ENCODE measurements at places on chromosomes 13 and 19. TPM values are rescaled to one million over a fixed set of nuclear protein-coding genes. Genes with fewer than 3 reads are reported as not detected.

GRCh38 chr19:45613926-45614725, 12.1 kb upstream of the GPR4 start:
- 0 out of 2 replicates have a peak overlapping the region, but pooled peaks have one; percentile 34 for H3K27ac ChIP-seq
- no peak overlapping the region for H3K4me3 ChIP-seq
- H3K36me3 ChIP-seq = no peaks in the 10 kb centered on the region
- H3K4me1 ChIP-seq = peaks cover 5% of the 10 kb centered on the region

- H3K4me1 ChIP-seq = no peaks in the 10 kb centered on the region
- H3K27ac ChIP-seq = no peak overlapping the region
- no peaks in the 10 kb centered on the region for H3K27me3 ChIP-seq
Observed at GRCh38 chr13:106917024-106917571, 349.2 kb upstream of the ARGLU1 start.

- no peak overlapping the region for H3K27ac ChIP-seq
- no peak overlapping the region for H3K4me3 ChIP-seq
- H3K27me3 ChIP-seq = no peaks in the 10 kb centered on the region
- H3K4me1 ChIP-seq = peaks cover 9% of the 10 kb centered on the region
- H3K36me3 ChIP-seq = no peaks in the 10 kb centered on the region
Observed at GRCh38 chr19:34505321-34506025, 23.9 kb downstream of the WTIP start.

- H3K4me1 ChIP-seq = no peaks in the 10 kb centered on the region
- no peak overlapping the region for H3K4me3 ChIP-seq
- H3K27me3 ChIP-seq = no peaks in the 10 kb centered on the region
- H3K27ac ChIP-seq = no peak overlapping the region
- DNase-seq = no peak
- no peaks in the 10 kb centered on the region for H3K36me3 ChIP-seq
Observed at GRCh38 chr13:109816112-109816807, 29.9 kb upstream of the IRS2 start.

DNA sequence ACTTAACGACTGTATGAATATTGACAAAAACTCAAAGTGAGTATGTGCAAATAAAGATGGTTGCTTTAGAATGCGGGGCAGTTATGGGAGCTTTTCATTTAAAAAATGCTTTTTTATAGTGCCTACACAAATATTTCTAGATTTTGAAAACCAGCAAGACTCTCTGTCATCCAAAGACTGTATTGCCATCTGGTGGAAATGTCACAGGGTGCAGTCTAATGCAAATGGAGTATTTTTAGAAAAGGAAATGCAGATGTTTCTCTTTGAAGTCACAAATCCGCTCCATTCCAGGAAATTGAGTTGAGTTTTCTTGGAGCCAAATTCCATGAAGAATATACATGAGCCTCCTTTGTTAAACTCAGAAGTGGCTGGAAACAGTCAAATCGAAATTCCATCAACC, 2.3 kb upstream of the C1QTNF9B start:
- H3K27me3 ChIP-seq = peaks cover 5% of the 10 kb centered on the region
- H3K4me3 ChIP-seq = no peak overlapping the region
- no peak overlapping the region for H3K27ac ChIP-seq
- H3K4me1 ChIP-seq = no peaks in the 10 kb centered on the region

- H3K27ac ChIP-seq = peak within 1 kb of the TSS; percentile 65
- H3K36me3 ChIP-seq = no peaks in the 10 kb centered on the region
- peak within 1 kb of the TSS; percentile 41 for H3K4me3 ChIP-seq
- peaks cover 3% of the 10 kb centered on the region for H3K4me1 ChIP-seq
Observed at GRCh38 chr19:45498411-45499195, at the start of gene PPM1N. Gene PPM1N (plus strand): TSS chr19:45498443. CDS start chr19:45498473, 30 bp downstream.

- DNase-seq = no peak
- H3K27me3 ChIP-seq = no peaks in the 10 kb centered on the region
- no peaks in the 10 kb centered on the region for H3K4me1 ChIP-seq
Observed at GRCh38 chr19:31906111-31906871, 439.1 kb upstream of the ZNF507 start.

DNA sequence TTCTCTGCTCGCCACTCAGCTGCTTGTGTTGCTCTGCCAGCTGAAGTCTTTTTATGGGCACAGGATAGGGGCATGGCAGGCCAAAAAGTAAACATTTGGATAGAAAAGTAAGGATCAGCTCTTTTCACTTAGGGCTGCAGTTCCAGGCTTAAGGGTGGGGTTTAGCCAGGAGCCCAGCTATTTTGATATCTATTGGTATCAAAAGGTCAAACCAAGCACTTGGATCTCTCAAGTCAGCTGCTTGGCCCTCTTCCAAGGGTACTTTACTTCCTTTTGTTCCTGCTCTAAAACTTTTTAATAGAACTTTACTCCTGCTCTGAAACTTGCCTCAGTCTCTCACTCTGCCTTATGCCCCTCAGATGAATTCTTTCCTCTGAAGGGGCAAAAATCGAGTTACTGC, 55.7 kb upstream of the ABCC4 start:
- DNase-seq = no peak
- H3K27me3 ChIP-seq = no peaks in the 10 kb centered on the region
- 0 out of 2 replicates have a peak, but pooled peaks cover 4% of the 10 kb centered on the region for H3K4me1 ChIP-seq
- H3K4me3 ChIP-seq = no peak overlapping the region
- H3K36me3 ChIP-seq = no peaks in the 10 kb centered on the region

GRCh38 chr13:112905619-112905989, 63.4 kb upstream of the MCF2L start:
- H3K4me3 ChIP-seq = no peak overlapping the region
- no peak for DNase-seq
- no peaks in the 10 kb centered on the region for H3K4me1 ChIP-seq

DNA sequence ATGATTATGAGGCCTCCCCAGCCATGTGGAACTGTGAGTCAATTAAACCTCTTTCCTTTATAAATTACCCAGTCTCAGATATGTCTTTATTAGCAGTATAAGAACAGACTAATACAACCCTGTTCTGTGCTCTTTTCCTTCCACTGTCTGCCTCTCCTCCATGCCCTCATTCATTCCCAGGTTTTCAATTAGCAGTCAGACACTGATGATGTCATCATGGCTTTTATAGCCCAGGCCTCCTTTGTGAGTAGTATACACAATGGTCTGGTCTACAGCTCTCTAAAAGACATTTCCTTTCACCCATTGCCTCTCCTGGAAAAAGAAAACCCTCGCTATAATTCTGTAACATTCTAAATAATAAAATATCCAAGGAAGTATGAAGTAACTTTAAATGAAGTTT, 25.5 kb downstream of the FGF14 start:
- no peaks in the 10 kb centered on the region for H3K4me1 ChIP-seq
- H3K27ac ChIP-seq = no peak overlapping the region
- no peak overlapping the region for H3K4me3 ChIP-seq
- H3K27me3 ChIP-seq = no peaks in the 10 kb centered on the region

GRCh38 chr13:41541142-41541938, 84.0 kb downstream of the RGCC start:
- no peak overlapping the region for H3K27ac ChIP-seq
- no peaks in the 10 kb centered on the region for H3K36me3 ChIP-seq
- no peaks in the 10 kb centered on the region for H3K27me3 ChIP-seq
- no peaks in the 10 kb centered on the region for H3K4me1 ChIP-seq
- DNase-seq = no peak

DNA sequence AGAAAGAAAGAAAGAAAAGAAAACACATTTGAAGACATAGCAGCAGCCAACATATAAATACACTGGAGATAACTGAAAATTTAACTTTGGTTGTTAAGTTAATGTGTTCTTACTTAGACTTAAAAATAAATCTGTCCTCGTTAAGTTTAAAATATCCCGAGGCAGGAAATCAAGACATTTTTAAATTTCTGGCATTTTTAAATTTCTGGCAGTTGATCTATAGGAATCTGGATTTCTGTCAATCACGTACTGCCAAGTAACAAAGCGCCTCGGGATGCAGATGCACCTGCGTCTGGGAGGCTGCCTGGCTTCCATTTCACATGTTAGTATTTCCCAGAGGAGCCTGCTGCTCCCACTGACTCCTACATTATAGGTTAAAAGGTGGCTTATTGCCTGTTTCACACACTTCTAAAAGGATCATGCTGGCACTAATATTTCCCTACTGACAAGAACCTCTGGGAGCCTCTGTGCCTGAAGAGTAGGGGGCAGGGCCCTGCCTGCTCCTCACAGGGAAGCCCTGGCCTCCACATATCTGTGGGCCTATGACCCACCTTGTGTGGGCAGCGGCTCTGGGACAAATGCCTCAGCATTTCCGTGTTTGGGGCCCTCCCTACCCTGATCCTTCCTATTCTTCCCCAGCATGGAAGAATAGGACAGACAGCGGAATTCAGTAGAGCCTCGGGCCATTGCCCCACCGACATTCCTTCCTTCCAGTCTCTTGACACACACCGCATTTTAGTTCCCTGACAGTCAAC, 62.8 kb upstream of the ATP12A start:
- no peaks in the 10 kb centered on the region for H3K4me1 ChIP-seq
- no peak overlapping the region for H3K4me3 ChIP-seq
- no peaks in the 10 kb centered on the region for H3K36me3 ChIP-seq
- no peak overlapping the region for H3K27ac ChIP-seq
- no peak for DNase-seq
- H3K27me3 ChIP-seq = no peaks in the 10 kb centered on the region

GRCh38 chr13:33213797-33214196, 71.8 kb downstream of the STARD13 start:
- H3K4me1 ChIP-seq = no peaks in the 10 kb centered on the region
- H3K27ac ChIP-seq = no peak overlapping the region
- no peak for DNase-seq
- H3K36me3 ChIP-seq = no peaks in the 10 kb centered on the region

GRCh38 chr13:101917833-101918661, 465.6 kb downstream of the ITGBL1 start:
- H3K27me3 ChIP-seq = peaks cover 10% of the 10 kb centered on the region
- no peaks in the 10 kb centered on the region for H3K36me3 ChIP-seq
- no peaks in the 10 kb centered on the region for H3K4me1 ChIP-seq
- no peak for DNase-seq

- H3K4me3 ChIP-seq = no peak overlapping the region
- no peaks in the 10 kb centered on the region for H3K27me3 ChIP-seq
- H3K36me3 ChIP-seq = no peaks in the 10 kb centered on the region
- no peaks in the 10 kb centered on the region for H3K4me1 ChIP-seq
- DNase-seq = no peak
Observed at GRCh38 chr13:108278466-108278865, 8.9 kb downstream of the TNFSF13B start.

DNA sequence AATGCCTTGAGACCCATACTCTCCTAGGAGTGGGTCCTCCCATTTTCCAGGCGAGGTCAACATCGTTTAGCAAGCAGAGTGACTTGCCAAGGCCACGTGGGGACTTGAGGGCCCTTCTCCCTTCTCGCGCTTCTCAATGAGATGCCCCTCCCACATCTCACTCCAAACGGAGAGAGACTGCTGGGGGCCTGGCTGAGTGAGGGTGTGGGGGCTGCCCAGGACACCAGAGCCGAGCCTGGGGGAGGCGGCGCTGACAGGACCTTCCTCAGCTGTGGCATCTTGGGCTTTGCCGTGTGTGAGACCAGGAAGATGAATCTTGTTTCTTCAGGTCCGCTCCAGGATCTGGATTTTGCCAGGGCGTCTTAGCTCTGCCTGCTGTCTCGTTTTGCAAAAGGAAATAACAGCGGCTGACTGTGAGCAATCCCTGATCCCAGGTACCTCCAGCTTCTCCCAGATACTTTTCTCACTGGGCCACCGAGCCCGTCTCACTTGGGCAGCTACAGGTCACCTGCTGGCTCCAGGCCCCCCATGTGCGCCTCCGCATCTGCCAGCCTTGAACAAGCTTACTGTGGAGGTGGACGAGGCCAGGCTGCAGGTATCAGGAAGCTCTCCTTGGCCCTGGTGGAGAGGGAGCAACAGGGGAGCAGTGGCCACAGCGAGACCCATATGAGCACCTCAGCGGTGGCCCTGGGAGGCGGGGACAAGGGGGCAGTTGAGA, 6.0 kb downstream of the COX6B2 start:
- no peak for DNase-seq
- H3K4me1 ChIP-seq = peaks cover 16% of the 10 kb centered on the region
- no peak overlapping the region for H3K4me3 ChIP-seq
- H3K27ac ChIP-seq = no peak overlapping the region
- no peaks in the 10 kb centered on the region for H3K36me3 ChIP-seq
- H3K27me3 ChIP-seq = no peaks in the 10 kb centered on the region

GRCh38 chr19:17406046-17406886, 836 bp upstream of the BST2 start:
- no peak for DNase-seq
- peak overlapping the region; percentile 77 for H3K27ac ChIP-seq
- no peaks in the 10 kb centered on the region for H3K27me3 ChIP-seq

- no peaks in the 10 kb centered on the region for H3K36me3 ChIP-seq
- no peak overlapping the region for H3K4me3 ChIP-seq
- H3K27ac ChIP-seq = no peak overlapping the region
- DNase-seq = no peak
- H3K4me1 ChIP-seq = no peaks in the 10 kb centered on the region
- H3K27me3 ChIP-seq = peaks cover 9% of the 10 kb centered on the region
Observed at GRCh38 chr19:51644636-51645271, 1.9 kb downstream of the SIGLEC14 start.

DNA sequence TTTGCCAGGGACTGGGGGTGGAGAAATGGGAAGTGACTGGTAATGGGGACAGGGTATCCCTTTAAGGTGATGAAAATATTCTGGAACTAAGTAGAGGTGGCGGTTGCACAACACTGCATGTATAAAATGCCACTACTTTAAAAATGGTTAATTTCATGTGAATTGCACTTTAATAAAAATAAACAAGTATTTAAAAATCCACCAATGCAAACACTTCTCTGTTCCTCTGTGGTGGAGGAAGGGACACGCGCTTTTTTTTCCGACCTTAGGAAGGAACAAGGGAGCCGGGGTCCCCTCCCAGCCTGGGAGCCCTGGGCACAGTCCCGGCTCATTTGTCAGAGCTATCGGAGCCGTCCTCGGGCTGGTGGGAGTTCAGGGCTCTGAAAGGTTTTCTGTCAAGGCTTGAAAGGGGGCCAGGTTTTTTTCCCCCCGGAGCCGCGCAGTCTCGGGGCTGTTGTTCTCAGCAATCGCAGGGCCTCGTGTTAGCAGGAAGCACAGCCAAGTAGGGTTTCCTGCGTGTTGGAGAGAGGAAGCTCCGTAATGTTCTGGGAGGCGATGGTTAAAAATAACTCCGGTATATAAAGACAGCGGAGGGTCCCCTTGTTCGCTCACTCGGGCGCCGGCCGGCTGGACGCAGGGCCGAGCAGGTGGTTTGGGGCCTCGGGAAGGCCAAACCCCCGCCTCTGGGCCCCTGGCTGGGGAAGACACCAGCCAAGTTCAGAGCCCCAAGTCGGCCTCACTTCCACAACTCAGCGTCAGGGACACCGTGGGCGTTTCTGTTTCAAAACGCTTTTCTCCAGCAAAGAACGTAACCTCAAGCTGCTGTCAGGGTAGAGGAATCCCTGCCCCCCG, 41.2 kb upstream of the KLF2 start:
- H3K4me1 ChIP-seq = peaks cover 18% of the 10 kb centered on the region
- no peaks in the 10 kb centered on the region for H3K27me3 ChIP-seq
- 0 out of 2 replicates have a peak overlapping the region, but pooled peaks have one; percentile 7 for H3K27ac ChIP-seq
- H3K36me3 ChIP-seq = no peaks in the 10 kb centered on the region
- no peak overlapping the region for H3K4me3 ChIP-seq

The CA11 gene
- total RNA-seq = 12.6 TPM

The RAB20 gene
- total RNA-seq = 7.9 TPM

The ZNF723 gene
- not detected for total RNA-seq

The FUT3 gene
- total RNA-seq = 0.36 TPM

The MAB21L1 gene
- not detected for total RNA-seq
